ENCODE measurements at places on chromosomes 3 and 15.
A peak's percentile ranks its signal among the peaks of the same experiment; 100 is the strongest.

DNA sequence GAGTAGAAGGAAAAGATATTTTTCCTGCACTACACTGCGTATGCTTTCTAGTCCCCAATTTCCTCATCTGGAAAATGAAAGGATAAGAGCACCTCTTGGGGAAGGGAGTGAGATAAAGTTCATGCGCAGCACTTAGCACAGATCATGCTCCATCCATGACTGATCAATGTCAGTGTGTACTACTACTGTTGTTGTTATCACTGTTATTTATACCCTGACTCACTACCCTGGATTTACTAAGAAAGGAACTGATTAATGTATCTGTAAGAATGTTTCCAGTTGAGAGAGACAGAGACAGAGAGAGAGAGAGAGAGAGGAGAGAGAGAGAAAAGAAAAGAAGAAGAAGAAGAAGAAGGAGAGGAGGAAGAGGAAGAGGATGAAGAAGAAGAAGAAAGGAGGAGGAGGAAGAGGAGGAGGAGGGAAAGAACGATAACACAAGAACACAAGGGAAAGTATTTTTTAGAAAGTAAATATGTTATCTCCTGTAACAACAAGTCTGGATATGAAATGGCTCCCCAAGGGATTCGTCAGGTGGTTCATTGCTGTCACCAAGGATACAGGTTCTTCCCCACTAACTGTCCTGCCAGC is 212.2 kb upstream of the PROK2 start:
- DNase-seq, result no peak

DNA sequence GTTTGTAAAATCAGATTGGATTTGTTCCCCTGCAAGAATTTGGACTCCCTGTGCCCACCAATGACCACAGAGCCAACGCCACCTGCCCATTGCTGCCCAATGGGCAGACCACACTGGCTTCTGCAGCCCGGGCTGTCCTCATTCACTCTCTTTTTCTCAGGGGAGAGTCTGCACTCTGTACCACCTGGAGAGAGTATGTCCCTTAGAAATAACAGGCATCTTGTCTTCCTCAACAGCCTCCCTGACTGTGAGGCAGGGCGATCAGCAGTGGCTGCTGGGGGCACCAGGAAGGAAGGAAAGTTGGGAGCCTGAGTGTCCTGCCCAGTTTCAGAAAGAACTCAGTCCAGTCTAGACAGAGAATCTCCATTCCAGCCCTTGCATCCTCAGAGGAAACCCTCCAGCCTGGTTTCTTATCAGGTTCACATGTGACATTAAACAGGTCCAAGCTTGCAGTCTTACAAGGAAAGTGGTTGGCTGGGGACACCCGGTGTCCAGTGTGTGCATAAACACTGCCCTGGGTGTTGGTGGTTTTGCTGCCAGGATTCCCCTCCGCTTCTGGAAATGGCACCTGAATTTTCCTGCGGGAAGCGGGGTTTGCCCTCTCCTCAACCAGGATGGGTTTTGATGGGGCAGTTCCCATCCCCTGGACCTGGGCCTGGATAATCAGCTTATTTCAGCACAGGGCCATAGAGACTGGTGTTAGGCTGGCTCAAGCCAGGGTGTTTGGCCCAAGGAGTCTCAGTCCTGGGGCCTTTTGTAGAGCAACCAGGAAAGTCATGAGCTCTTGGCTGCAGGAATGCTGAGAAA is 37.2 kb downstream of the SSUH2 start:
- DNase-seq, result no peak

GRCh38 chr3:46252980-46253379 is 10.7 kb downstream of the CCR3 start:
- DNase-seq, result no peak

DNA sequence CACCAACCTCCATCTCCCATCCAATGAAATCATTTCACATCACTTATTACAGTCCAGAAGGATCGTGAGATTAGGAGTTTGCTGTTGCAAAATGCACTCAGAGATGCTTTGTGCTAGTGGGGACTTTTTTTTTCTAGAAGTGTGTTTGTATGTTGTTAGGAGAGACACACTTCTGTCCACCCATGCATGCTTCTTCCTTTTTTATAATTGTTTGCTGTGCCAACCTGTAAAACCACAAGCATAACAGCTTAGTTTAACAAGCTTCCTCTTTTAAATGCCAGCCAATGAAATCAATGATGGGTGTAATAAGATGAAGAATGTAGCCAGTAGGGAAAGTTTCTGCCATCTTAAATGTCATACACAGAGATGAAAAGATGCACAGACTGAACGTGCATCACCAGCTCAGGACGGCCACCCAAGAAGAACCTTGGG is 305.6 kb upstream of the STT3B start:
- DNase-seq, result no peak

GRCh38 chr15:52493968-52494367 is 34.7 kb downstream of the MYO5A start:
- DNase-seq, result no peak

DNA sequence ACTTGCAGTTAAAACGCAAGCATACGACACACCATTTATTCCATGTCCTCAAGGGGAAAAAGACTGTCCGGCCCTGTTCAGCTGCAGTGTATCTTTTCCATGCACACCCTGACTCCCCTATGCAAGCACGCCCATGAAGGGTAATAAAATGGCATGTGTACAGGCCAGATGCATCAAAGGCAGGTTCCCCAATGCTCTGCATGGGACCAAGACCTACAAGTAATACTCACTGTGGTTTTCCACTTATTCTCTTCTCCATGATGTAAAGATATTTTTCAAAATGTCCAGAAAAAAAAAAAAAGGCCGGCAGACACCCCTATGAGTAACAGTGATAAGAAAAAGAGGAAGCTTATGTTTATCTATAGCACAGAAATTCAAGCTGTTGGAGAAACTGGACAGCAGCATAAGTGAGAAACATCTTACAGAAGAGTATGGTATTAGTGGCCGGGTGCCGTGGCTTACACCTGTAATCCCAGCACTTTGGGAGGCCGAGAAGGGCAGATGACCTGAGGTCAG is 70.8 kb downstream of the MCF2L2 start:
- DNase-seq, result no peak

GRCh38 chr3:168272343-168272985 is 176.7 kb upstream of the GOLIM4 start:
- no peak for DNase-seq

- no peak for DNase-seq
These were observed 155.3 kb upstream of the MRPL3 start for GRCh38 chr3:131658115-131658514.

DNA sequence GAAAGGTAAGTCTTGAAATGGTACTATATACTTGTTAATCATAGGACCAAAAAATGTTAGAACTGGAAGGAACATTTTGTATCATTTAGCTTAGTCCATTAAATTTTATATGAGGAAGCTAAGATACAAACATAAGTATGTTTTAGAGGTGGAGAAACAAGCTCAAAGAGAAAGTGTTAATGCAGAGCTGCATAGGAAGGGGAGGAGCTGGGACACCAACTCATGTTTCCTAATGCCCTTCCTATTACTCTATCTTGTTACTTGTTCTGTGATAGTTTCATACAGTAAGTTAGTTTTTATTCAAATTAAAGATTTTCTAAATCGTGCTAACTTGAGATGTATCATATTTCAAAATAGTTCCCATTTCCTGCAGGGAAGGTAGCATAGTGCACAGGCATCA is 7.4 kb downstream of the SLC35A5 start:
- no peak for DNase-seq

DNA sequence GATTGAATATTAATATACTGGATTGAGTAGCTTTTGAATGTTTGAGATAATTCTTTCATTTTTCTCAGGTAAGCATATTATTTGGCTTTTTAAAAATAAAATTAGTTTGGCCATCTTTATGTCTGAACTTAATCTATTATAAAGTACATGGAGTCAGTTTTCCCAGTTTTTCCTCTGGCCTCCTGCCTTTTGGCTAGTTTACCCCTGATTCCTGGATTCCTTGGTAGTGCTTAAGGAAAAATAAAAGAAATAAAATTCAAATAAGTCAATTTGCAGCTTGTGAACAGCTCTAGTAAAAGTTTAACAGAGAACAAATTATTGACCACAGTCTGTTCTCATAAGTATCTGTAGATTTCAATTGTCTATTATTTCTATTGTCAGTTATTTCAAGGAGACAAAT is 89.4 kb downstream of the COL6A6 start:
- no peak for DNase-seq

- DNase-seq, result no peak
These were observed 13.7 kb upstream of the PRKCD start for GRCh38 chr3:53147151-53147902.

- no peak for DNase-seq
These were observed 30.8 kb downstream of the B3GNT5 start for GRCh38 chr3:183283886-183284285.

GRCh38 chr15:80026310-80026709 is 33.2 kb upstream of the ZFAND6 start:
- DNase-seq, result no peak

- DNase-seq, result no peak
These were observed at the start of gene HOMER2 for GRCh38 chr15:82952158-82953081. Gene HOMER2 (minus strand): TSS chr15:82952720. CDS start chr15:82952535, 185 bp downstream.

DNA sequence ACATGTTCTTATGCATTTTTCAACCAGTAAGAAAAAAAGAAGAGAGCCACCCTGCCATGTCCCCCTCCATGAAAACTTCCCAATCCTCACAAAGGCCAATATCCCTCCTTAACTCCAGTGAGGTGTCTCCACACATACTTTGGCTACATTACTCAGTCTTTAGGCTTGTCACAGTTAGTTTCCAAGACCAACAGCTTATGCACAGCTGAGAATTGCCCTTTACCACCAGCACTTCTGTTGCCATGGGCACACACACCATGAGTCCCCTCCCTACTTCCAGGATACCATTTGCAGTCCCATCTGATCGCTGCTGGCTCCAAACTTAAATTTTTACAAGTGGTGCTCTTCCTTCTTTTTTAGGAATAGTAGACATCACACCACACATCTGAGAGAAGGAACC is 150.3 kb upstream of the STRIT1 start:
- no peak for DNase-seq

DNA sequence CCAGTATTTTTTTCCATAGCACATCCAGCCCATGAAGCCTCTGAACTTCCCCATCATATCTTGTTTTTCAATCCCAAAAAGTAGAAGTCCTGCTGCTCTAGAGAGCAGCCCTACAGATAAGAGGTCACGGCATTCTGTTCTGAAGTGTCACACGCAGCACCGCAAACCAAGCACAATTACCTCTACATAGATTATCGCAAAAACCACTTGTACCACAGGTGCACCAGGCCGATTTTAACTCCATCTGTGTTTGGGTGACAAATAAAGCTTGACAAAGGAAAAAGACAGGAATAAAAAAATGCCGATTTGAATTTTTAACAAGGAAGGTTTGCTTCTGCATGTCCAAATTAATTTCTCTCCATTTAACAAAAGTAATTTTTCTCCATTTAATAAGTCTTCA is 113.7 kb downstream of the MYO5A start:
- DNase-seq, result no peak

GRCh38 chr15:48330105-48330785 is 984 bp upstream of the DUT start:
- no peak for DNase-seq

DNA sequence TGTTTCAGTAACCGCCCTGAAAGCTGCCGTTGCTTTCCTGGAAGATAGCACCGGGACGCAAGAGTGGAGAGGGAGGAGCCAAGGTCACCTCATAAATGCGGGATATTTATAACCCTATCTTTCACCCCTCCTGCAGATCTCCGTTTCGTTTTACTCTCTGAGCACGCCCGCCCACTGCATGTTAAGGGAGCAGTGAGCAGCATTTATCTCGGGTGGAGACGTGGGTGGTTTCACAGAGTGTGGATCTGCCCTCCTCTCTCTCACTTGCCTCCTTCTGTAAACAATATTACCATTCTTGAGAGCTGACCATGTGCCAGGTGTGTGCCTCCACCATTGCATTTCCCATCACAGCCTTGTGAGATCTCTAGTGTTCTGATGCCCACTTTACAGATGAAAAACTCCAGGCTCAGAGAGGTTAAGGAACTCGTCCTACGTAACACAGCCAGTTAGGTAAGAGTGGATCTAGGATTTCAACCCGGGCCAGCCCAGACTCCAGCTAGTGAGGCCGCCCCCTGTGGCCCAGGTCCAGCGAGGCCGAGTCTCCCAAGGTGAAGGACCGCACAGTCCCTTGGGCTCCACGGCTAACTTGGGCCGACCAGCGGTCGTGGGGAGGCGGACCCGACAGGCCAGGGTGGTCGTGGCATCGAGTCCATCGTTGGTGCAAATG is 16.9 kb upstream of the SEMA4B start:
- DNase-seq, result peak; percentile 26

GRCh38 chr3:115548611-115549010 is 74.7 kb upstream of the GAP43 start:
- DNase-seq, result no peak

DNA sequence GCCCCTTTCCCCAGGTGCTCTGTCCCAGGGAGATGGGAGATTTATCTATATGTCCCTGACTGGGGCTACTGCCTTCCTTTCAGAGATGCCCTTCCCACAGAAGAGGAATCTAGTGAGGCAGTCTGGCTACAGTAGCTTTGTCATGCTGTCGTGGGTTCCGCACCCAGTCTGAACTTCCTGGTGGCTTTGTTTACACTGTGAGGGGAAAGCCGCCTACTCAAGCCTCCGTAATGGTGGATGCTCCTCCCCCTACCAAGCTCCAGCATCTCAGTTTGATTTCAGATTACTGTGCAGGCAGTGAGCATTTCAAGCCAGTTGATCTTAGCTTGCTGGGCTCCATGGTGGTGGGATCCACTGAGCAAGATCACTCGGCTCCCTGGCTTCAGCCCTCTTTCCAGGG is 35.4 kb upstream of the SLC7A14 start:
- DNase-seq, result no peak

DNA sequence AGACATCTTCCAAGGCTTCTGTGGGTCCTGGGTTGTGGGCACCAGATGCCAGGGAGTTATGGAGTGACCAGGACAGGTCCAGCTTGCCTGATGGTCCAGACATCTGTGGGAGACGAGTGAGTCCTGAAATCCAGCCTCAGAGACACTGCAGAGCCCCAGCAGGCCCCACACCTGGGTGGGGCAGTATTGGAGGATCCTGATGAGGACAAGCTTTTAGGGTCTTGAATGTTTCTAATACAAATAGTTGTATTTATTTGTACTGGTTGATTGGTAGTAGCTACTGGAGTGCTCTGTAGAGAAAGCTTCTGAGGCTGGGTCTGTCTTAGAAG is 67.5 kb upstream of the PRR23C start:
- no peak for DNase-seq

- no peak for DNase-seq
These were observed 32.3 kb downstream of the EPHB3 start for GRCh38 chr3:184593928-184594303.

DNA sequence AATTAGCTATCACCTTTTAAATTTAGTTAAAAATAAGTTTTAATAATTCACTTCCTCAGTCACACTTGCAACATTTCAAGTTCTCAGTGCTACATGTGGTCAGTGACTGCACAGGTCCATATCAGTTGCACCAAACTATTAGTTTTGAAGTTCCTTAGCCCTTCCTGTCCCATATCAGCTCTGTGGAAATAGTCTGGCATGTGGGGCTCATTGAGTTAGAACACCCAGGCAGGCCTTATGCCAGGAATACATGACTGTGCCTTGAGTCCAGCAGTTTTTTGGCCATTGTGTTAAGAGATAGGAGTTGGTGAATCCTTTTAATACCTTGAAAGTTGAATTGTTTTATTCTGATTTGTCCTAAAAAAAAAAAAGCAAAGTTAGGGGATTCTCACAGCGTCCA is 153.7 kb upstream of the BFSP2 start:
- DNase-seq, result no peak

GRCh38 chr15:72503147-72503546 is 29.0 kb downstream of the ARIH1 start:
- DNase-seq, result no peak

- DNase-seq, result no peak
These were observed 10.6 kb upstream of the CPB1 start for GRCh38 chr3:148816981-148817525.
